Spinal cord (tissue), 10 donors: ENCODE measurements at places on chromosomes 6 and 20. TPM values are rescaled to one million over a fixed set of nuclear protein-coding genes. Genes with fewer than 3 reads are reported as not detected.

OPN5 gene
- 0.10 TPM for total RNA-seq

IP6K3 gene
- 0.50 TPM for total RNA-seq

DNA sequence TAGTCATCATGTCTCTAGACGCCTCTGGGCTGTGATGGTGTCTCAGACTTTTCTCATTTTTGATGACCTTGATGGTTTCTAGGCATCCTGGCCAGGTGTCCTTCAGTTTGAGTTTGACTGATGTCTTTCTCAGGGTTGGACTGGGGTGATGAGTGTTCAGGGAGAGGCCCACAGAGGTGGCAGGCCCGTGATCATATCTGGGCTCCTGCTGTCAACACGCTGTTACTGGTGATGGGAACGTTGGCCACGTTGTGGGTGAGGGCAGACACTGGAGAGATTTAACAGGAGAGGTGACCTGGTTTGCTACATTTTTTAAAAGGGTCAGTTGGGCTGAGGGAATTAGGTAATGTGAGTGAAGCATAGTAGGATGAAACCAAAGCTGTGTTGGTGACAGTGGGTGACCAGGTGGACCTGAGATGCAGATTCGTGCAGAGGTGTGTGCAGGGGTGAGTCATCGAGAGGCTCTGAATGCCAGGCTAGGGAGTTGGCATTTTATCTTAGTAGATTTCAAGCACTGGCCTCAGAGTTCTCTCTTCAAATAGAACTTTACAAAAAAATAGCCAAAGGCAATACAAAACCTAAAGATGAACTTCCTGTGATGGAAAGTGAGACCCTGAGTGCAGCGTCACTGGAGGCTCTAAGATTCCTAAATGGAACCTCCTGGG, 174.1 kb downstream of the CDH26 start:
- no peak overlapping the region for H3K27ac ChIP-seq
- no peak for DNase-seq
- no peaks in the 10 kb centered on the region for H3K27me3 ChIP-seq
- H3K4me3 ChIP-seq: no peak overlapping the region

GRCh38 chr6:19181211-19181610, 656.0 kb upstream of the ID4 start:
- H3K27ac ChIP-seq: no peak overlapping the region
- H3K4me1 ChIP-seq: no peaks in the 10 kb centered on the region
- H3K36me3 ChIP-seq: no peaks in the 10 kb centered on the region
- no peak for DNase-seq
- no peak overlapping the region for H3K4me3 ChIP-seq

DNA sequence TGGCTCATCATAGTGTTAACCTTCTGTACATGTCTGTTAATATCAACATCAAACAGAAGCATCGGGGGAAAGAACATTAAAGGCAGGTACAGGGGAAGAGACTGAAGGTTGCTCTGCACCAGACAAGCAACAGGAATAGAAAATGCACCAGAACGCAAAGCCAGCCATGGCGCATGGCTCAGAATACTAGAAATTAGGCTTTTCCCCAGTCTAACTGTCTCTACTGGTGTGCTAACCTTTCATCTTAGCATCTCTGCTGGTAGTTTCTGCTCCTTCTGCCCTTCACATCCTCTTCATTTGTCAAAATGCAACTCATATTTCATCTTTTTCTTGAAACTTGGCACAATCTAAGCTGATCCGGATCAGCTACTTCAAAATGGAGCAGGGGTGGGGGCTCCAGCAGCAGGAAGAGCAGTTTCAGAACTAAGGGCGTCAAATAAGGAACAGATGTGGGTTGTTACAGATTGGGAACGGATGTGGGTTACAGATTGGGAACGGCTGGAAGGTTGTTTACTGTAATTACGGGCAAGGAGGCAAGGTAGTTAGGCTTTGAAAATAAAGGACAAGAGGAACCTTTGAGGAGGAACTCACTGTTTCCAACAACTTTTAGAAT, 13.1 kb upstream of the RNASET2 start:
- H3K36me3 ChIP-seq: no peaks in the 10 kb centered on the region
- no peak overlapping the region for H3K27ac ChIP-seq
- DNase-seq: no peak
- H3K4me3 ChIP-seq: no peak overlapping the region
- H3K4me1 ChIP-seq: no peaks in the 10 kb centered on the region

DNA sequence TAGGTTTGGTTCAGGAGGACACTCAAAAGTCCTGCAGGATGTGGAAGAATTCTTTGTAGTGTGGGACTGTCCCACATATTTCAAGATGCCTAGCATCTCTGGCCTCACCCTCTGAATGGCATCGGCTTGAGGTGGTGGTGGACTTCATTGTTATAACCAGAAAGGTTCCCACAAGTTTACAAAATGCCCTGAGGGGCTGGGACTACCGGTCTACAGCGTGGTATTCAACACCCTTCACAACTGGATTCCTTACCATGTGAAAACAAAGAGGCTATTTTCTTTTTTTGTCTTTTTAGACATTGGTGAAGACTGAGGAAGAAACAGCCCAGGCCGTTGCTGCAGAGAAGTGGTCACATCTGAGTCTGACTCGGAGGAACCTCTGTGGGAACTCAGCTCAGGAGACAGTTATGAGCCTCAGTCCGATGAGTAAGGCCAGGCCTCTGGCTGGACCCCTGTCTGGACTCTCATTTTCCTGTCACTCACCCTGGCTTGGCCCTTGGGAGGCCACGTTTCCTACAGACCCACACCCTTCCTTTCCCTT, 15.2 kb downstream of the PGBD1 start:
- no peak overlapping the region for H3K4me3 ChIP-seq
- H3K36me3 ChIP-seq: peaks cover 21% of the 10 kb centered on the region
- H3K27me3 ChIP-seq: no peaks in the 10 kb centered on the region

DNA sequence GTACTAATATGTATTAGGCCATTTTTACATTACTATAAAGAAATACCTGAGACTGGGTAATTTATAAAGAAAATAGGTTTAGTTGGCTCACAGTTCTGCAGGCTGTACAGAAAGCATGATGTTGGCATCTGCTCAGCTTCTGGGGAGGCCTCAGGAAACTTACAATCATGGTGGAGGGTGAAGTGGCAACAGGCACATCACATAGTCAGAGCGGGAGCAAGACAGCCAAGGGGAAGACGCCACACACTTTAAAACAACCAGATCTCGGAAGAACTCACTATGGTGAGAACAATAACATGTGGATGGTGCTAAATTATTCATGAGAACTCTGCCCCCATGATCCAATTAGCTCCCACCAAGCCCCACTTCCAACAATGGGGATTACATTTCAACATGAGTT, 41.3 kb upstream of the CEP162 start:
- no peak for DNase-seq
- no peak overlapping the region for H3K27ac ChIP-seq
- H3K4me3 ChIP-seq: no peak overlapping the region
- H3K27me3 ChIP-seq: no peaks in the 10 kb centered on the region
- H3K4me1 ChIP-seq: no peaks in the 10 kb centered on the region
- no peaks in the 10 kb centered on the region for H3K36me3 ChIP-seq

DNA sequence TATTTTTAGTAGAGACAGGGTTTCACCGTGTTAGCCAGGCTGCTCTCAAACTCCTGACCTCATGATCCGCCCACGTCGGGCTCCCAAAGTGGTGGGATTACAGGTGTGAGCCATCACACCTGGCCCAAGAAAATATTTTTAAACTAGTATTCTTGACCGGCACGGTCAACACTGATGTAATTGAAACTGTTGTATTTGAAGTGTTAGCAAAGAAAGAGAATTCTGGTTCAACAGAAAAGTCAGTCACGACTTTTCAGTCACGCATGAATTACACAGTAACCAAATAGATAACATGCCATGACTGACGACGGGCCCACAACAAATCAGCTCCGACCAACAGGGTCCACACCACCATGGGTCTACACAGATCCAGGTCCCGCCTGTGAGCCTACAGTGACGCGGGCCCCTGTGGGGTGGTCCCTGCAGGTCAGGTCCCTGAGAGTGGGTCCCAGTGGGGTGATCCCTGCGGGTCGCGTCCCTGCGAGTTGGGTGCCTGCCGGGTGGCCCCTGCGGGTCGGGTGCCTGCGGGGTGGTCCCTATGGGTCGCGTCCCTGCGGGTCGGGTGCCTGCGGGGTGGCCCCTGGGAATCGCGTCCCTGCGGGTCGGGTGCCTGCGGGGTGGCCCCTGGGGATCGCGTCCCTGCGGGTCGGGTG, 1.0 kb downstream of the GMEB2 start:
- H3K27ac ChIP-seq: peak overlapping the region; percentile 60
- H3K36me3 ChIP-seq: peaks cover 5% of the 10 kb centered on the region
- peak overlapping the region; percentile 51 for H3K4me3 ChIP-seq
- peak; percentile 31 for DNase-seq
- H3K4me1 ChIP-seq: peaks cover 25% of the 10 kb centered on the region
